NCI-H1048 (cell line): ENCODE measurements at places on chromosomes 3 and 15.
A peak's percentile ranks its signal among the peaks of the same experiment; 100 is the strongest.

GRCh38 chr3:156620901-156621300 is 53.5 kb upstream of the TIPARP start:
- no peak for DNase-seq

DNA sequence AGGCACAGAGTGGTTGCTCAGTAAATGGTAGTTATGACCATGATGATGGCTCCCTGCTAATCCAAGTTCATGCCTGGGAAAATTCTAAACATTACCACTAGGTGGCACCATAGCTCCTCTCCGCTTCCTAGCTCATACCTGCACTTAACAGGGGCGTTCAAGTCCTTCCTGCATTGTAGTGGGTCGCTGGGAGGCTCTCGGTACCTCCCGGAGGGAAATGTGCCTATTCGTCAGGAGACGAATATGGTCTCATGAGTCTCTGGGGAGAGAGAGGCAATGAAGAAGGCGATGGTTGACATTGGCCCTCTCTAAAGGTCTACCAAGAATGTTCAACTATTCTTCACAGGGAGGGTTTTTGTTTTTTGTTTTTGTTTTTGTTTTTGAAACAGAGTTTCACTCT is 10.9 kb downstream of the MESP1 start:
- DNase-seq = peak; percentile 44

GRCh38 chr3:190485830-190486532 is 27.9 kb upstream of the IL1RAP start:
- no peak for DNase-seq

GRCh38 chr3:11346416-11346815 is 74.2 kb downstream of the ATG7 start:
- DNase-seq = no peak

DNA sequence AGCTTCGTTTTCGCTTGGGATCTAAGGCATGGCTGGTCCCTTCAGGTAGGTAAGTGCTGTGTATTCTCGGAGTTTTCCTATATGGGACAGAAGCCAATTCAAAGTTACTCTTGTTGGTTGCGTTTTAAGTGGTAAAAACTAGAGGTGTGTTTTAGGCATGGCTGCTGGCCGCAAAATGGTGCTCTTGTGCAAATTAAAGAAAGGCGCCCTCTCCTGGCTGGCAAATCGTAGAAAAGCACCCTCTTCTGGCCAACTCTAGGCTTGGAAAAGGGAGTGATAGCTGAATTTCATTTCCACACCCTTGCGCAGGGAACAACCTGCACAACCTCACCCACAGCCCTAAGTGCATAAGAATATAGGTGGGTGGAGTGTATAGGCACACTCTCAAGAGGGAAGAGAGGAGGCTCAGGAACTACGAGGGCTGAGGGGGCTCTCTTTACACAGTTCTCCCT is 23.5 kb downstream of the DRD3 start:
- DNase-seq = no peak

GRCh38 chr3:2477620-2478019 is 379.0 kb downstream of the CNTN4 start:
- no peak for DNase-seq

DNA sequence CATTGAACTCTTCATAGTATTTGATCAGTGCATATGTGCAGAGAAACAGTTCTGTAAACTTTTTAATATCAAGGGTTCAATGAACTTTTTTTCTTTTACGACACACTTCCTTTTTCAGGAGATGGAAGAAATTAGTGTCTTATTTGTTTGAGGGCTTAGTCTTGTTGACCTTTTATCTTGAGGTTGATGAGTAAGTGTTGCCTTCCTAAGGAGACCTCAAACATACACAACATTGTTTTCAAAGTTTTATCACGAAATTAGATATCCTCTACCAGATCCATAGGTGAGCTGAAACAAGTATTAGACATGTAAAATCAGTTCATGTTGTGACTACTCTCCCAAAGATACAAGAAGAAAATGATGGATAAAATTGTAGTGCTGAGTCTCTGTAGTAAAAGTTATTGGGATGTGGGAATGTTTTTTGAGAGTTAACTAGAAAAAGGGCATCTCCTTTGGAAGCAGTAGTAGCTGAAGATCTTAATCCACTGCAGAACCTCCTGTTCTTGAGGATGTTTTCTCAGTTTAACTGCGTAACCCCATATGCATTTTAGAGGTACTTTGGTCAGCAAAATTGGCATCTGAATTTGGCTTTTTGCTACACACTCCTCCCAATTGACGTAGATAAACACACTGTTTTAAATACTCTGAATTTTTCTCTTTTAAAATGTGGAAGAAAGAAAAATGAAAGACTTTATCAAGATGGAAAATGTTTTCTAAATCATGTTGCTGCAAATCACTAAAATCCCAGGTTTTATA is 116.8 kb downstream of the GALK2 start:
- DNase-seq = no peak

- DNase-seq = no peak
Observed at GRCh38 chr3:143120716-143121240, 1.2 kb downstream of the CHST2 start.

- DNase-seq = no peak
Observed at GRCh38 chr3:23620638-23621015, 185.1 kb upstream of the UBE2E1 start.

- DNase-seq = no peak
Observed at GRCh38 chr3:100496711-100497261, 4.4 kb downstream of the TMEM45A start.

- no peak for DNase-seq
Observed at GRCh38 chr3:6132684-6133432, 728.1 kb upstream of the GRM7 start.
